ENCODE measurements at places on chromosomes 11 and 22.

GRCh38 chr11:4804280-4804679 lies at the start of gene OR52R1:
OR52R1 (minus strand) TSS chr11:4804380; CDS start chr11:4804380, 0 bp downstream.
- no peak for DNase-seq

- no peak for DNase-seq
Observed at GRCh38 chr22:39689421-39689820, 118.9 kb downstream of the CACNA1I start.

DNA sequence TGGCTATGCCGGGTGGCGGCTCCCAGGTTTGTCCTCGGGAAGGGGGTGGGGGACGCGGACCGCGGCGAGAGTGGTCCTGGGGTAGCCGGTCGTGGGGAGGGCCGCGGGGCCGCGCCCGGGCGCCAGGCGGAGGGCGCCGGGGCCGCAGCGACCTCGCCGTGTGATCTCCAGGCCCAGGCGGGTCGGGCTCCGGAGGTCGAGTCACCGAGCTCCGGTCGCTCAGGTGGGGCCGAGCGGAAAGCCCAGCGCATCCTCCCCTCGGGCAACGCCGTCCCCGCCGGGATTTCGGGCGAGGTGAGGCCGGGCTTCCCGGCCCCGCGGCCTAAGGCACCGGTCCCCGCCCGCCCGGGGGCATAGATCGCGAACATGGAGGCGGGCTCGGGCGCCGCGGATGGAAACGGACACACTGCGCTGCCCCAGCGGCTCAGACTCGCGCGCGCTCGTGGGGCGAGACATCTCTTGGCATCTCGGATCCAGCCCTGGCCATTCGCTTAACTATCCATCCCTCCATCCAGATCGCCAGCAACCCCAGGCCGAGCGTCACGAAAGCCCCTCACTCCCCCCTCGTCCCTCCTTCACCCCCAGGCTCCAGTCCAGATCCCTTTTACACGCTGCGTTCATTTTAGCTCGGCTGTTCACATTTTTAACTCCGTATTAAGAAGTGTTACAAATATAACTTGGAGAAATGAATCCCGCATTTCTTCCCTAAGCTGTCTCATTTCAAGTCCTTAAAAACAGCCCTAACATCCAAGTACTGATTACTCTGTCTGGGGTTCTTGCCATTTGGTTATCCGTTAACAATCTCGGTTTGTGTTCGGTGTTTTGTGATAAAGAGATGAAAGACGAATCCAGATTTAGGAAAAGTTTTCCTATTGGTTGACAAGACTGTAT lies 460 bp downstream of the ZC3H12C start:
- DNase-seq: peak; percentile 13

DNA sequence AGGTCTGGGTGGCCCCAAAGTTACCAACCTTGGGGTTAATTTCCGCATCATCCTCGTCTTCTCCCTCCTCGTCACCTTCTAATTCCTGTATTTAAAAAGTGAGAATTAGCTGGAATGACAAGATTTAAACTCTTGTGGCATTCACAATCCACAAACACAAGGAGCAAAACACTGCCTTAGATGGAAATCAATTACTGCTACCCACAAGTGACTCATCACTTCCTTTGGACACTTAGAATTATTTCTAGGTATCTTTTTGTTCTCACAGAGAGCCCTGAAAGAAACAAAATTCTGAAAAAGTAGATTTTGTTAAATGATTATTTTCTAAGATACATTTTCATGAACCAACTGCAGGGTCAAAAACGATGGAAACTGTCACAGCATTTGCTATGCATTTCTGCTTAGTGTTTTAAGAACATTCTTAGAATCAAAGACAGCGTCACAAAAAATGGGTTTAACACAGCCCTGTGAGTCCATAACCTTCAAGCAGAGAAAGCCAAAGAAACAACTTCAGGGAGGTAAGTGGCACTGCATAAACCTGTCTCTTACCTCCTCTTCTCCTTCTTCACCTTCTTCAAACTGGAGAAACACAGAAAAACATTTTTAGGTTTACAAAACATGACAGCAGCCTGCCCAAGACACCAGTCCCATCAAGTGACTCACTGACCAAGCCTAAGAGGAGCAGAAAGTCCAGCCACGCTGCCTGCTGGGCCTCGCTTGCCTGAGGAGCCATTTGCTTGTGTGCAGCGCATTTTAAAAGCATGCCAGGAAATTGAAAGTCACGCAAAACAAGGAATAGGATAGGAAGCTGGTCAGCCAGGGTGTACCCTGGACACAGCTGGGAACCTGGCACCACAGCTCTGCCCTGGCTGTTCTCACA lies 22.3 kb upstream of the PHLDA2 start:
- no peak for DNase-seq

GRCh38 chr22:19220867-19221266 lies 42.3 kb upstream of the SLC25A1 start:
- DNase-seq: no peak

DNA sequence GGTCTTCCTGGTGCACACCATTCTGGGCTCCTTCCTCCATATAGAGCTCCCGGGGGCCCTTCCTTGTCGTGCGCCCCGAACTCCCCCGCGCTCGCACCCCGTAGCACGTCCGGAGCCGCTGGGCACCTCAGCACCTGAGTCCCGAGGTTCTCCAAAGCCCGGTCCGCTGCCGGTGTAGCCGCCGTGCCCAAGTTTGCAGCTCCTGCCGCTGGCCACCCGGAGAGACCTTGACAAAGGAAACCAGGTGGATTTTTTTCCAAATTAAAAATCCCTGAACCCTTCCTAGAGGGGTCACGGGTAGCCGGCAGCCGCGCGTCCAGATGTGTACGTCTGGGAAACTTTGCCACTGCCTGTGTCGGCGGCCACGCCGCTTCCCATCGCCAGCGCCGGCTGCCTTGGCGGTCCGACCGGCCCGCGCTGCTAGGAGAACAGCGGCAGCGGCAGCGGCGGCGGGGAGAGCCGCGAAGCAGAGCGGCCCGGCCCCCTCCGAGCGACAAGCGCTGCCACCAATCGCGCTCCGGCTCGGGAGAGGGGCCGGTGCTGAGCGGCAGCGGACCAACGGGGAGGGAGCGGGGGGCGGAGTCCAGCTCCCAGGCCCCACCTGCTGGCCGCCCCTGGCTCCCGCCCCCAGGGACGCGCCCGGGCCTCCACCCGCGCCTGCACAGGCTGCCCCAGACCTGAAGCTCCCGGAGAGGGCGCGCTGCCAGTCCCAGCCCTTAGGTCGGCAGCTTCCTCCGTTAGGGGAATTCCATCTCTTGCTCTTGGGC lies at the start of gene GALNT18:
TSS of gene GALNT18 (minus strand) at position 433 of the 767 bp plus-strand sequence.
- DNase-seq: peak; percentile 88

GRCh38 chr11:61509043-61510029 lies 787 bp downstream of the LRRC10B start:
- DNase-seq: peak; percentile 84

- no peak for DNase-seq
Observed at GRCh38 chr11:22076271-22076930, 116.5 kb upstream of the ANO5 start.

DNA sequence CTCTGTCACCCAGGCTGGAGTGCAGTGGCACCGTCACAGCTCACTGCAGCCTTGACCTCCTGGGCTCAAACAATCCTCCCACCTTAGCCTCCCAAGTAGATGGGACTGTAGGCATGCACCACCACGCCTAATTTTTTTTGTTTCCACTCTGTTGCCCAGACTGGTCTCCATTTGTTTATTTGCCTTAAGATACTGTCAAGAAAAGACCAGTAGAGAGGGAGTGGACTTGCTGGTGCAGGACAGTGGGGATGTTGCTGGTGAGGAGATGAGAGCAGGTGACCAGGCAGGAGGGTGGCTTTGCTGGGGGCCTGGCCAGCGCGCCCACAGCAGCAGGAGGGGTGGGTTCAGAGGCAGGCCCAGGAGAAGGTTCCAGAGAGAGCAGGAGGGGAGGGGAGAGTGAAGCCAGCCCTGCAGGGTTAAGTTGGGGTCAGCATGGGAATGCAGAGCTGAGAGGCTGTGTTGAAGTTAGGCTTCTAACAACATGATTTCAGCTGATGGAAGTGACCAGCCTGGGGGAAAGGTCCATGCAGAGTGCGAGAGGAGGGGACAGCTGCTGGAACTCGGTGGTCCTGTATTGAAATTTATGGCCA lies 35.8 kb downstream of the NADSYN1 start:
- DNase-seq: no peak

DNA sequence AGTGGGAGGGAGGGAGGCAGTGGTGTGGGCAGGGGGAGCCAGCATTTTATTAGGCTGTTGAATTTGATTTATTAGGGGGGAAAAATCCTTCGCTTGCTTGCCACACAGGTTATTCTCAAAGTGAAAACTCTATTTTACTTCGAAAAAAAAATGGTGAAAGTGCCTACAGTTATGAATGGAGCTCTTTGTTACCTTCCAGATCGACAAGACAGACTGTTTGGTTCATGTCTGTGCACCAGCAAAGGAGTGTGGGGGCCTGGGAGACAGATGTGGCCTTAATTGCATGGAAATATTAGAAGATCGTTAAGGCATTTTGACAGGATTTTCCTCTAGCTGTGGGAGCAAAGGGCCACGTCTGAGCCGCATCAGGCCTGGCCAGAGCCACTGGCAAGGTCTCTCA lies 45.7 kb downstream of the FLI1 start:
- no peak for DNase-seq

DNA sequence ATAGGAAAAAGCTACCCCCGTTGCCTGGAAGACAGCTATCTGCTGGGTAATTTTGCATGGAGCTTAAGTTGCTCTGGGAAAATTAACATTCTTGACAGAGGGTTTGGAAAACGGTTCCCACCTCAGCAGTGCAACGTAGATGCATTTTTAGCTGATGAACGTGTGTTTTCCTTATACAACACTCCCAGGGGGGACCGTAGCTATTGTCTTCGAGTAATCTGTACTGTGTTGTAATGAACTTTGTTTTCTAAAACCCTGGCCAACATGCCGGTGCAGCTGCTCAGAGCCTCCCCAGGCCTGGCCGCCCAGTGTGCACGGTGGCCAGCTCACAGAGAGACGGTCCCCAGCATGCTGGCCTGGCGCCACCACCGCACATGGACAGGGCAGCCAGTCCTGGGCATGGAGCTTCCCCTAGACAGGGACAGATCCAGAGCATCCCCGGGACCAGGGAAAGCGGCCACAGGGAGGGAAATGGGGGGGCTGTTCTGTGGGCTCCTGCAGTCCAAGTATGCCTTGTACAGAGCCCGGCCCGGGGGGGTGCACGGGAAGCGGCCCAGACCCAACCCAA lies 2.2 kb downstream of the TNNT3 start:
- DNase-seq: no peak

DNA sequence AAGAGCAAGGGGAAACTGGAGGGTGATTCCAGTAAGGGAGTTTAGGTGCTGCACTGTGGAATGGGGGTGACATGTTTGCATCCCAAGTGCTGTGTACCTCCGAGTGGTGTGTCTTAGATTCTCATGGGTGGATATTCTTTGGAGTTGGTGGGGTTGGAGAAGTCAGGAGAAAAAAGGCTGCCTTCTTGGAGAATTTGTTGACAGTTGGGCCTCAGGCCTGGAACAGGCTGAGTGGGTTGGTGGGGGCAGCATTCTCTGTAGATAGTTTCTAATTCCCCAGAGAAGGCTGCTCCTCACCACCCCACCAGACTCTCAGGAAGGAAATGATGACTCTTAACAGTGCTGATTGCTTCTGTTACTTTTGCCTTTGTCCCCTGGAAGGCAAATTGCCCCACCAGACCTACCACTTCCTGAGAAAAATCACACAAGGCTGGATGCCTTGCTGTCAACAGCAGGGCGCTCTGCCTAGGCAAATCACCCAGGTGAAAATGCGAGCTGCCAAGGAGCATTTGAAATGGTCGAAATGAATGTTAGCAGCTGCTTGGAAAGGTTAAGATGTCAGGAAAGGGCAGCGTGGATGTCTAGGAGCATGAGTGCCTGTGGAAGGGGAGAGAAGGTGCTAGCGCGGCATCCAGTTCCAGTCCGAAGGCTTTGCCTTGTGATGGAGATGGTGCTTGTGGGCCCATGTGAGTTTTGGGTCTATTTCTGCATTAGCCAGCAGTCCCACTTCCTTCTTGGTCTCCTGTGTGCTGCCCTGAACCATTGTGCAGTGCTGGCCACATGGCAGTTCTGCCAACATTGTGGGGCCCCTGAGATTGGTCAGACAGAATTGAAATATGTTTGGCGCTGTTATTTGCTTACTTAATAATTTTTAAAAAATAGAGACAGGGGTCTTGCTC lies 29.7 kb upstream of the SORL1-AS1 start:
- DNase-seq: peak; percentile 74

DNA sequence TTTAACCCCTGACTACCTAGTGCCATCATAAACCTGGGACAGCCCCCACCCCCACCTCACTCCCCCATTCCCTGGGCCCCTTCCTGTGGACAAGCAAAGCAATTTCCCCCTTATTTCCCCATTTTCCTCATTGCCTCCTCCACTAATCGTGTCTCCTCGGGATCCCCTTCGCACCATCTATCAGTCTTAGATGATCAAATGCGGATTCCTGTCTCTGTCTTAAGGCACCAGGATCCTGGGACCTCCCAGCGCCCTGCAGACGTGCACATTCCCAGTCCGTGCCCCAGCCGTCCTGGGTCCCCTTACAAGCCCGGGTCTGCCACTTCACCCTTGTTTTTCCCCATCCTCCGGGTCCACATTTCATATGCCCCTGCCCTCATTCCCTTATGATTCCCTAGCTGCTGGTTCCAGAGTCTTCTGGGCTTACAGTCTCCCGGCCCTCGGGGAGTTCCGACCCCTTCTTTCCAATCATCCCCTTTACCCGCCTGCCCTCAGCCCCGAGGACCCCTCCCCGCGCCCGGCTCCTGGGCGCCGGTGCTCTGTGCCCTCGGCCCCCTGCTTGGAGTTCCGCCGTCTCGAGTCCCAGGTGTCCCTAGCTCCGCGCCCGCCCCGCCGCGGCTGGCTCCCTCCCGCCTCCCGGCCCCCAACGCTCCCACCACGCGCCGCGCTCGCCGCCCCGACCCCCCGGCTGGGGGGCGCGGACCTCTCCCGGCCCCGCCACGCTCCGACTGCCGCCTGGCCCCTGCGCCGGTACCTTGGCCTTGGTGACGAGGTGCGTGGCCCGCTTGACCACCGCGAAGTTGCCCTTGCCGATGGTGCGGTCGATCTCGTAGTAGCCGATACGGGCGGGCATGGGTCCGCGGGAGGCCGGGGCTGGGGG lies 599 bp downstream of the SIK3 start:
- peak; percentile 44 for DNase-seq

DNA sequence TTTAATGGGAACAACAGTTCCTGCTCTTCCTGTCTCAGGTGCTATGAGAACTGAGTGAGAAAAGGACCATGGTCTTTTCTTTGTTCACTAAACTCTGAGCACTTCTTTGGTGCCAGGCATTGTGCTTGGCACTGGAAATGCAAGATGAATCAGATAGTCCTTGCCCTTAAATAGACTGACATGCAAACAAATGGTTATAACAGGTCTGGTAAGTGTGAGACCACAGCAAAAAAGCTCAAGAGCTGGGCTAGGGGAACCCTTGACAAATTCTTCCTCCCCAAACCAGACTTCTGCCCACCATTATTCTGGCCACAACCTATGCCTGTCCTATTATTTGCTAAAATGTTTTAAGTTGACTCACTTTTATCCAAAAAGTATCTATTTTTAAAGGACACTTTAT lies 5.1 kb downstream of the SLC43A3 start:
- DNase-seq: no peak

DNA sequence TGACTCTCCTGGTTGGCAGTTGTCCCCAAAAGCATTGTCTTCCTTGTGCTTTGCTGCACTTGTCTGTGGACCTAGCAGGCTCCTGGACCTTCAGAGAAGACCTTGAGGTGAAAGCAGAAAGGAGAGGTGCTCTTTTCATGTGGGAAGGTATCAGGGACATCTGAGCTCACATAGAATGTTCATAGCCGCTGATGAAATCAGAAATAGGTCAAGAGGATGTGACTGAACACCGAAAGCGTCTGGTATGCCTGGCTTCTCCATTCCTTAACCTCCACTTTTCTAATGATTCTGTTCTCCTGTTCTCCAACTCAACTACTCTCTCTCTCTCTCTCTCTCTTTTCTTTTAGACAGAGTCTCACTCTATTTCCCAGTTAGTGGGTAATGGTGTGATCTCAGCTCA lies 6.2 kb upstream of the CUL5 start:
- no peak for DNase-seq
